Right renal cortex interstitium (tissue), 3 donors: ENCODE measurements at places on chromosomes 3 and 15. TPM values are rescaled to one million over a fixed set of nuclear protein-coding genes. Genes with fewer than 3 reads are reported as not detected.

MUC4 gene
- 0.97 TPM for polyA plus RNA-seq

ADAMTS9 gene
- 138 TPM for polyA plus RNA-seq

TEX55 gene
- polyA plus RNA-seq, result not detected

TNFAIP8L3 gene
- polyA plus RNA-seq, result 2.3 TPM

EAF1 gene
- 19.5 TPM for polyA plus RNA-seq

DNA sequence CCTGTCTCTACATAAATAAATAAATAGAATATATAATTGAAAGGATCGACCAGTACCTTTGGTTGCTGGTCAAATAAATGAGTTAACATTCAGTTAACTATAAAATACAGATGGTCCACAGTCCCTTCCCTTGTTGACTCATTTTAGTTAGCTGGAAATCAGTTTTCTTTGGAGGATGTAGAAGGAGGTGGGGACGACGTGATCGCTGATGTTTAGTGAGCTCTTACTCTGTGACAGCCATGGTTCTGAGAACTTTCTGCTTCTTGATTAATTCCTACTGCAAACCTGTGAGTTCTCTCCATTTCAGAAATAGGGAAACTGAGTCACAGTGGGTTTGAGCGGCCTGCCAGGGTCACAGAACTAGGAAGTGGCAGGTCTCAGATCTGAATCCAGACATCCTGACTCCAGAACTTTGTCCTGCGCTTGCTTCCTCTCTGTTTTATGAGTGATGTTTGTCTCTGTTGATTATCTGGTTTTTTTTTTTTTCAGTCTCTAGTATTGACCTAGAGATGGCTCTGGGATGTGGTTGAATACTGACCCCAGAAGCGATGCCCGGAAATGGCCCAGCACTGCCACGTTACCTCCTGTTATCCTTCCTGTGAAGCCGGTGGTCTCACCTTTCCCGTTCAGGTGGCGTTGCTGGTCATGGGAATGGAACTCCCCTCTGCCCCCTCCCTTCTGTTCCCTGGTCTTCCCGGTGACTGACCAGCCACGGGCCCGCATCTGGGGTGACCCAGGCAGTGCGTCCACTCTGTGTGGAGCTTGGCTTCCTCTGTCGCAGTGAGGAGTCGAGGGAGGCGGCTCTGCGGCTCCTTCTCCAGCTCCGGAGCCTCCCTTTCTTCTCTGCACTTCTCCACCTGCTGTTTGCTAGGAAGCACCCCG is 18.2 kb downstream of the SYNM start:
- DNase-seq, result no peak

DNA sequence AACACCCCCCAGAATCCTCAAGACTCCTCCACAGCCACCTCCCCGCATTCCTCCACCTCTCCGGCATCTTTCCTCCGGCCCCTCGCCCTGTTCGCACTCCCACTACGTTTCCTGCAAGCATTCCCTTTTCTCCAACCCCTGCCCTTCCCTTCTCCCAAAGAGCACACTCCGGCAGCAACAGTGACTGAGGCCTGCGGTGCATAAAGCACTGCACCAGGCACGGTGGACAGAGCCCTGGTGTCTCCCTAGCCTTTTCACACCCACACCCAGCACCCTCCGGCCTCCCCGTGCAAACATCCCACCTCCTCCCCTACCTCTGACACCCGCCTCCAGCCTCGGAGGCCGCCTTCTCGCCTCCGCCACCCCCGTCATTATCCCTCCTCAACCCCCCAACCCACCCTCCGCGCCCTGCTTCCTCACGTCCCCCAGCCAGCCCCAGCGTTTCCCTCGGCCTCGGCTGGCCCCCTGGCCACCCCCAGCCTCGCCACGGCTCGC is 577 bp downstream of the ZNF148 start:
- no peak for DNase-seq

DNA sequence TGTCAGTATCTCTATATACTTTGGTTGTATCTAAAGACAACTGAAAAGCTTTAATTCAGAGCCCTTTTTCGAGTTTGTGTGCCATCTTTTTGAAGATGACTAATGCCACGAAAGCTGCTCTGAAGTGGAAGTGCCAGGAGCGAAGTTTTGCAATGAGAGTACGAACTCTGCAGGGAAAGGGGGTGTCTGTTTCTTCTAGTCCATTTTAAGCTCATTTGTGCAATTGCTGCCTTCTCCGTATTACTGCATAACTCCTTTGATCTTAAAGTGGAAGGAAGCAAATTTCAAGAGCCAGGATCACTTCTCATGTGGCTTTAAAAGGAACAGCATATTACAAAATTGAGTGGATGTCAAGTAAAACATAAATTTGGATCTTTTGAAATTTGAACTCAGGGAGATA is 245.3 kb downstream of the FEZF2 start:
- DNase-seq, result no peak

DNA sequence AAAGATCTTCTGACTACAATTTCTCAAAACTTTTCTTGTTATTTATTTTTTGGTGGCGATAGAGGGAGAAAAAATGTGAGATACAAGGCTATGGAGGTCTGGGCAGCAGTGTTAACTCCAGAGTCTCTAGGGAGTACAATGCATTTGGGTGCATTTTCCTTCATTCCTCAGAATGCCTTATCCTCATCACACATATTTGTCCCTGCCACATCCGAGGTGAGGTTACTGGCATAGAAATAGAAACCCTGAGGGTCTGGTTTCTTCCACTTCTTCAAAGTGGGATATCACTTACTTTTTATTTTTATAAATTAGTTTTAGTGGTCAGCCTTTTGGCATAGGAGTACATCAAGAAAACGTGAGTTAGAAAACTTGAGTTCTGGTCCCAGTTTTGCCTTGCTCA is 150.4 kb downstream of the TIGIT start:
- no peak for DNase-seq

DNA sequence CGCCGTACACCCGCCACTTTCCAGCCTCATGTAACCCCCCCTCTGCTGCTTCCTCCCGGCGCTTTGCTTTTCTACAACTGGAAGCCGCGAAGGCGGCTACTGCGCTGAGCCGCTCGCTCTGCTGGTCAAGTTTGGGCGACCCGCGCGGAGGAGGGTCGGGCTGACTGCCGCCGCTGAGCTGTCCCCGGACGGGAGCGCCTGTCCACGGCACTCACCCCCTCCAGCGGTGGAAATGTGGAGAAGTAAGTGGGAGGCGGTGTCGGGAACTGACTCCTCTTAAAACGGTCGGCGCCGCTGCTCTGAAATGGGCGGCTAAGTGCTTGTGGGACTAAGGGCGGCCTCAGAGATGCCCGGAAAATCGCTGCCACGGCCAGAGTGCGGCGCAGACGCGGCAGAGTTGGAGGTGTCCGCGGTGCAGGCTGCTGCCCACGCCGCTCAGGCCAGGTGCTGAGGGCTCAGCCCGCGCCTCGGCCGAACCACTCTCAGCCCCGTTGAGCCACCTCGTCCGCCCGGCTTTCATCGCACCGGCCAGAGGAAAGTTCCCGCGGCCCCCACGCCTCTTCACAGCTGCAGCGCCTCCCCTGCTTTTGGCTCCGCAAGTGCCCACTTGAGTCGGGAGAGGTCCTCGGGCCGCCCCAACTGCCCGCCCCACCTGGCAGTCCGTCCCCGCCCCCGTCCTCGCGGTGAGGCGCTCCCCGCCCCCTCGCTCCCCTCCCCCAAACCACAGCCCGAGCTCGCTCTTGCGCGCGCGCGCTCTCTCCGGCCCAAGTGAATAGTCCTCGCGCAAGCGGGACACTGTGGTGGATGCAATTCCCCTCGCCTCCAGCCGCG is at the start of gene EPHA6:
TSS of gene EPHA6 (plus strand) at position 775 of the 831 bp plus-strand sequence.
- peak; percentile 10 for DNase-seq

GRCh38 chr15:61890106-61890505 is 170.1 kb downstream of the VPS13C start:
- no peak for DNase-seq

DNA sequence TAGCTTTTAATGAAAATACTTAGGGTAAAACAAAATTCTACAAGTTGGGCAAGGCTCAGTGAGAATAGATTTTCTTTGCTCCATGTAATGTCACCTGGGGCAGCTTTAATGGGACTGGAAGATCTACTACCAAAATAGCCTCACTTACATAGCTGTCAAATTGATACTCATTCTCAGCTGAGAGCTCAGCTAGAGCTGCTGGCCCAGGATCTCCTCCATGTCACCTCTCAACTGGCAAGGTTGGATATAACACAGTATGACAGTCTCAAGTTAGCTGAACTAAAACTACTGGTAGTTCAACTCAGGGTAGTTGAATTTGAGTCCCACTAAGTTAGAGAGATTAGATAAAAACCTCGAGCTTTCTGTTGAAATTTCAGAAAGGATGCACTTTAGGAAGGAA is 218.5 kb upstream of the PLSCR5 start:
- DNase-seq, result no peak

DNA sequence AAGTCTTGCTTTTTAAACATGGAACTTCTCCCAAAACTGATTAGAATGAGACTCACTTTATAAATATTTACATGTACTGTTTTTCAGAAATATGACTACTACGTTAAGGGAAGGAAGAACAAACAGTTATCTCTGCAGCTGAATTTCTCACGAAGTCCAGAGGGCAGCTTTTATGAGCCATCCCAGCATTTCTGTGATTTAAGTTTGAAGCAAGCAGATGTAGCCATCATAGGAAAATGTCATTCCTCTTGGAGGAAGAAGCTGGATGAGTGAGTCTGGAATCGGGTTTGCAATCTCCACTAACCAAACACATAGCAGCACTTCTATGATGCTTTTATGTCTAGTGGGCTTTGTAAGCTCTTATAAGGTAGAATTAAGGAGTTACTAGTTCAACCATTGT is 53.7 kb downstream of the SCN11A start:
- DNase-seq, result no peak

GRCh38 chr3:106945435-106945834 is 431.8 kb upstream of the CCDC54 start:
- no peak for DNase-seq

- no peak for DNase-seq
Observed at GRCh38 chr3:150393745-150394144, 14.4 kb upstream of the TSC22D2 start.

DNA sequence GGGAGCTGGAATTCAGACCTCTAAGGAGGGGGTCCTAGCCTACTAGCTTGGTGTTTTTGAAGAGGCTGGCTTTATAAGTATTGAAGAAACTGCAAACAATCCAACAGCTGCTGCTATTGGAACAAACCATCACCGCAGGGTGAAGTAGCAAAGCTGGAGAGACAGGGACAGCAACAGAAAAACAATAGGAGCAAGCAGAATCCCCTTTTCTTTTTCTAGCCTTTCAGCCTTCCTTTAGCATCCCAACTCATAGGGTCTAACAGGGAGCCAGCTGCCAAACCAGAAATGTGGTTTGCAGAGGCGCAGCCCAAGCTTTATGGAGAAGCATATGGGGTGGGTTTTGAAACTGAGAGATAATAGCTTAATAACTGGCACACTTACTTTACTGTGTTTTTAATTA is 106.2 kb upstream of the CHMP2B start:
- no peak for DNase-seq

GRCh38 chr3:112013058-112013783 is 14.5 kb downstream of the TAGLN3 start:
- peak; percentile 64 for DNase-seq

- no peak for DNase-seq
Observed at GRCh38 chr15:96421178-96421601, 90.7 kb downstream of the NR2F2 start.

DNA sequence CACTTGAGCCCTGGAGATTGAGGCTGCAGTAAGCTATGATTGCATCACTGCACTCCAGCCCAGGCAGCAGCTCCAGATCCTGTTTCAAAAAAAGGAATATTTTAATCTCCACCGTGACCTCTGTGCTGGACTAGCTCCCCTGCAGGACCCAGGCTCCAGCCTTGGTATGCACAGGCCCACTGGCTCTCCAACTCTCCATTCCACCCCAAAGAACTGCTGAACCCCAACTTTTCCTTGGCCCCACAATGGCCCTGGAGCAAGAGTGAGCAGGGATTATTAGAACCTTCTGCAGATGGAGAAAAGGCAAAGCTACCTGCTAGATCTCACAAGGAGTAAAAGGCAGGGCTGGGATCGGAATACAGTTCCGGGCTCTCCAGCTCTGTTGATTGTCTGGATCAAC is 32.8 kb upstream of the SFMBT1 start:
- no peak for DNase-seq
